OCI-LY7 (cell line): ENCODE measurements at places on chromosomes 2 and 18.

DNA sequence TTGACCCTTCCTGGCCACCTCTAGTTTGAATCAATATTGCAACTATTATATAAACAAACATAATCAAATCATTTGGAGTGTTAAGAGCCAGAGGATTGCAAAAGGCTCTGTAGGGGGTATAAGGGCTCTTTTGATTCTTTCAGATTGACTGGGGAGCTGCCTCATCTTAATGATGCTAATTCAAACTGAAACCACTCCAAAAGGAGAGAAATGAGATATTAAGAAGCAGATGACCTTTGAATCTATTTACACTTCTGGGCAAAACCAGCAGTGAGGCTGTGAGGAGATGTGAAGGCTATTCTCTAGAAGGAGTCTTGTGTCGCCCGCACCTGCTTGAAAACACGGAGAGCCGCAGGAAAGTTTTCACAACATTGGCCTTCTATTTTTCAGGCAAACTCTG, 311.2 kb upstream of the CRIM1 start:
- no peak for DNase-seq

GRCh38 chr2:113192459-113193100, 18.8 kb downstream of the PSD4 start:
- DNase-seq, result no peak

DNA sequence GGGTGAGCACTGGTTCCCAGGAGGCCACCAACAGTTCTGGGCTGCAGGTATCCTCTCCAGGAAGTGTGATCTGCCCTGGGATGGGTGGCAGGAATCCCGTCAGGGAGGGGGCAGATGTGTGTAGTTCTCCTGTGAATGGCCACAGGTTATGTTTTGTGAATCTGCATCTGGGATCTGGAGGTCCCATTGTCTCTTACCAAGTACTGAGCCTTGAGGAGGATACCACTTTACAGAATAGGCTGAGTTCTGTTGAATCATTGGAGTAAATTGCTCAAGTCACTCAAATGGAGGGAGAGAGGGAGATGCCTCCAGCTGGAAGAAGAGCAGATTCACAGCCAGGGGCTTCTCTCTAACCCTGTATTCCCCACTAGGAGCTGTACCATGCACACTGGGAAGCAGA, 168.2 kb downstream of the ANKRD30B start:
- no peak for DNase-seq

DNA sequence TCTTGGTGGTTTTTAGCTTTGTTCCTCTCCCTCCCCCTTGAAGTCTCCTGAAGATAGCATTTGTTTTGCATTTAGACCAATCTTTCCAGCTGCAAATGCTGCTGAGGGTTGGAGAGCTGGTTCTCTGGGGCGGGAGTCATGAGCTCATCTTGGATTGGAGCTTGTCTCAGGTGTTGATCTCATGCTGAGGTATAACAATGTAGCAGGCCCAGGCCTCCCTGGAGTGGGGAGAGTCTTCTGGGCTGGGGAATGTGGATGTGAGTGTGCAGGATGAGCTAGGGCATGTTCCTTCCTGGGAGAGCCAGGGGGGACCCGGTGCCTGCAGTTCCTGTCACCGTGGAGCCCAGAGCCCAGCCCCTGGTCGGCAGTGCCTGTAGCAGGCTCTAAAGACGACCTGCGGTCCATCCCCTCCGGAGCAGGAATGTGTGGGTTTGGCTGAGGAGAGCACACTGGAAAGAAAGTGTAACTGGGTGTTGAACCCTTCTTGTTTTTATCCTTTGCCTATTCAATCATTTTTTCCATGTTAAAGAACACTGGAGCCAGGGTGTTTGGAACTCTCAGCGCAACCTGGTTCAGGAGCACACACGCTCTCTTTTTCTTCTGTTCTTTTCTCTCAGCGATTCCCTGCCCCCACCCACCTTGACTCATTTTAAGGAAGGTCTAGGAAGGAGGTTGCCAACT, 2.7 kb downstream of the ZNF532 start:
- DNase-seq, result no peak

DNA sequence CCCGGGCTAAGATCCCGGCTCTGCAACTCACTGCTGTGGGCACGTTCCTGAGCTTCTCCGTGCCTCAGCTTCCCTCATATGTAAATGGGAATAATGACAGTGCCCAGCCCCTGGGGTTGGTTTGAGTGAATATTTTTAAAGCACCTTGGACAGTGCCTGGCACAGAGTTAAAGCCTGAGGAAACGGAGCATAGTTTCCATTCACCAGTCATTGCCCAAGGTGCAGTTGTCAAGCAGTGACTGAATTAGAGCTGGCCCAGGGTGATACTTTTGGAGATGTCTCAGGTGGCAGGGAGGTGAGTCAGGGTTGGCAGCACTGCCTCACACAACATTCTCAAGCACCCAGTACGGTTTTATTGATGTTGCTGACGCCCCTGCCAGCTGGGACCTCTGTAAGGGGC, 12.2 kb downstream of the TMEM177 start:
- no peak for DNase-seq

GRCh38 chr18:62387257-62387656, 62.1 kb downstream of the TNFRSF11A start:
- DNase-seq, result no peak

- no peak for DNase-seq
Observed at GRCh38 chr2:175449616-175450015, 268.1 kb upstream of the ATP5MC3 start.
